ENCODE measurements at places on chromosomes 2 and 18.
A peak's percentile ranks its signal among the peaks of the same experiment; 100 is the strongest.

GRCh38 chr2:24613154-24613814 is 122.2 kb downstream of the NCOA1 start:
- DNase-seq = no peak

DNA sequence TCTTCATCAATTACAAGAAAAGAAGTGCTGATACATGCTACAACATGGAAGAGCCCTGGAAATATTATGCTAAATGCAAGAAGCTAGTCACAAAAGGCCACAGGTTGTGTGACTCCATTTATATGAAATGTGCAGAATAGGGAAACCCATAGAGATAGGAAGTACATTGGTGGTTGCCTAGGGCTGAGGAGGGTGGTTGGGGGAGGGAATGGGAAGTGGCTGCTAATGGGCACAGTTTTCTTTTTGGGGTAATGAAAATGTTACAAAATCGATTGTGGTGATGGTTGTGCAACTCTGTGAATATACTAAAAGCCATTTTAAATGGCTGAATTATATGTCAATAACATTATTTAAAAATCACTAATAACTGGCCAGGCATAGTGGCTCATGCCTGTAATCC is 24.3 kb upstream of the RESP18 start:
- no peak for DNase-seq

DNA sequence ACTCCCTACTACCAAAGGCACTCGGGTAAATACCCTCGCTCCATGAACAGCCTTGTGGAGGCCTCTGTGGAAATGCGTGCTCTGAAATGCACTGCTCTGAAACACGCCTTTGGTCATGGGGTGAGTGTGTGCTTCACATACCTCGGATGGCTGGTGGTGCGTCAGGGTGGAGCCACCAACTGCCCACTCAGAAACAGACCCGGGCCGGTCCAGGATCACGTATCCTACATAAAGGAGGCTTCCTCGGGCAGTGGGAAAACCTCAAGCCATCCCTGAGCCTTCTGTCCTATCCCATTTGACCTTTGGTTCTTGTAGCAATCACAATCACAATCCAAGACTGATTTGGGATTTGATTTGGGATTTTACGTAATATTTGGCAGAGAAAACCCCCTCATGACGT is 53.5 kb upstream of the ZNF516 start:
- DNase-seq = no peak

- DNase-seq = peak; percentile 33
These were observed 192.3 kb downstream of the RNF144A start for GRCh38 chr2:7109533-7109885.

DNA sequence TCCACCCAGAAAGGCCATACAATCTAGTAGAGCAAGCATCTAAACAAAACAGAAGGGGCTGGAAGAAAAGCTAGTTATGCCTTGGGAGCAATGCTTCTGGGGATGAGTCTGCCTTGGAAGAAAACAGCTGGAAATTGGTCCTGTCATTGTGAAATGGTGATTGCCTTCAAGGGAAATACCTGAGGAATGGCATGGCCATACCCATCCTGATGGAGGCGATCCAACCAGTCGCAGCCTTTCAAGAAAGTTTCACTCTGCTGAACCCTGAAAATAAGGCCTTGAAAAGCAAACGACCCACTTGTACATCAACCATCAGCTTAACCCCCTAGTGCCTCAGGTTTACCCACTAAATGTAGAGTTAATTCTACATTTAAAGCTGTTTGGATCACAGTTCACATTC is 72.6 kb upstream of the PID1 start:
- DNase-seq = no peak

DNA sequence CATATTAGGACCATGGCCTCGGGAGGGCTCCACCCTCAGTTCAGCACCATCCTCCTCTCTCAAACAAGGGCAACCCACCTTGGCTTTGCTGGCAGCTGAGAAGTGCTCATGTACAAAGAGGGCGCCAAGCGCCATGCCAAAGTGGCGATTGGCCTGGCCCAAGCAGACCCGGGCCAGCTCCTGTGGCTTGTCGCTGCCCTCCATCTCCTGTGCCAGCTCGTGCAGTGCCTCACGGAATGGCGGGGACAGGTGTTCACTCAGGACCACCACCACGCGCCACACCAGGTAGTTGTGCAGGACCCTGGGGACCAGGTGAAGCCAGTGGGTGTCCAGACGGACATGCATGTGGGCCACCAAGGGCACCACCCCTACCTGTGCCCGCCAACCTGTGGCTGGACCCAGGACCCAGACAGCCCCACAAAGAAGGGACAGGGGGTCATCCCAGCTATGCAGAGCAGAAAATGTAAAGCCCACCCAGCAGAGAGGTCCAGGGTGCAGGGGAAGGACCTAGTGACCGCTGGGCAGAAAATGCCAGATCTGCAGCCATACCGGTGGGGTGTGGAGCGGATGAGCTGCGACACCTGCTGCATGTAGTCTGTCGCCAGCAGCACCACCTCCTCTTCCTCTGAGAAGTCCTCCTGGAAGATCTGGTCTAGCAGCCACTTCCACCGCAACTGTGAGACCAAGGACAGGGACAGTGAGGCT is 3.6 kb downstream of the ECEL1 start:
- no peak for DNase-seq

- DNase-seq = no peak
These were observed 99.8 kb downstream of the SEPTIN10 start for GRCh38 chr2:109513749-109514588.

DNA sequence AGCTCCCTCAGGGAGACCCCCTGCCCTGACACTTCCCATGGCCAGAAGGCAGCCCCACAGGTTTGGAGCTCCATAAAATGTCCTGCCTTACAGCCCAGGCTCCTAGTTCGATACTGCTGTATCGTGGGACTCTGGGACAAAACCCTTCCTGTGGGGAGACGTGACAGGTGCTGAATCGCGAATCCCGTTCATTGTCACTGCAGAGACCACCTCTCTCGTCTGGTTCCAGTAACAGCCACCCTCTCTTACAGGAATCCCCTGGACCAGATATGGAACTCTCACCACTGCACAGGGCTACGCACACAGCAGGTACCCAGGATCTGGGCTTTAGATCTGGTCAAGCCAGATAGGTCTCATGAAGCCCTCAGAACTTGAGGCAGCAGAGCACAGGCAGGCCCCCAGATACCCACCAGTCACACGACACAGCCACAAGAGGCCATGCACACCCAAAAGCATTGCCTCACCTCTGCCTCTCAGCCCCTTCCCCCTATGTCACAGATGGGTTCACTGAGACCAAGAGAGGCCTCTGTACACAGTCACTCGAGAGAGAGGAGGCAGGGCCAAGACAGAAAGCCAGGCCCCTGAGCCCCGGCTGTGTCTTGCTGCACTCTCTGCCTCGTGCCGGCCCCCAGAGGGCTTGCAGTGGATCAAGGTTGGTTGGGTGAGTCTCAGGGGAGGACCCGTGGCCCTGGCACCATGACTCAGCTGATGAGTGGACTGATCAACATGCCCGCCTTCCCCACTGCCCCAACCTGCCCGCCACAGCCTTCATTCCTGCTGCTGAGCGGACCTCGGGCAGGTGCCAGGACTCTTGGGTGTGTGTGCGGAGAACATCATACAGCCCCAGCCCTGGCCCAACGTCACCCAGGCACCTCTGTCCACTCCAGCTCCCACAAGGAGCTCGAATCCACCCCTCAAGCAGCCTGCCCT is 7.6 kb downstream of the SDC1 start:
- DNase-seq = no peak

DNA sequence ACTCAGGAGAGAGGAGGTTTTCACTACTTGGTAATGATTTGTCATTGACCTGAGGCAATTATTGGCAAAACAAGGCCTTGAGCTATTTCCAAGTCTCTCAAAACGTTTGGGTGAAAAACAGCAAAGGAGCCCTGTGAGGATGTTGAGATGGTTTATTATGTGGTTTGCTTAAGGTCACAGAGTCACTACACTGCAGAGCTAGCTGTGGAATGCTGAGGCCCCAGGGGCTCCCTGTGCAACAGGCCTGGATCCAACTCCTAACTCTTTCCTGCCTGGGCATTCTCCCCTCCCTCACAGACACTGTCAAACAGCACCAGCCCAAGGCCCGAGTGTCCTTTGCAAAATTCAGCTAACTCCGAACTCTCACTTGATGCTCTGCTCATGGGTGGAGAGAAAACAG is 754.6 kb upstream of the SOX11 start:
- no peak for DNase-seq

DNA sequence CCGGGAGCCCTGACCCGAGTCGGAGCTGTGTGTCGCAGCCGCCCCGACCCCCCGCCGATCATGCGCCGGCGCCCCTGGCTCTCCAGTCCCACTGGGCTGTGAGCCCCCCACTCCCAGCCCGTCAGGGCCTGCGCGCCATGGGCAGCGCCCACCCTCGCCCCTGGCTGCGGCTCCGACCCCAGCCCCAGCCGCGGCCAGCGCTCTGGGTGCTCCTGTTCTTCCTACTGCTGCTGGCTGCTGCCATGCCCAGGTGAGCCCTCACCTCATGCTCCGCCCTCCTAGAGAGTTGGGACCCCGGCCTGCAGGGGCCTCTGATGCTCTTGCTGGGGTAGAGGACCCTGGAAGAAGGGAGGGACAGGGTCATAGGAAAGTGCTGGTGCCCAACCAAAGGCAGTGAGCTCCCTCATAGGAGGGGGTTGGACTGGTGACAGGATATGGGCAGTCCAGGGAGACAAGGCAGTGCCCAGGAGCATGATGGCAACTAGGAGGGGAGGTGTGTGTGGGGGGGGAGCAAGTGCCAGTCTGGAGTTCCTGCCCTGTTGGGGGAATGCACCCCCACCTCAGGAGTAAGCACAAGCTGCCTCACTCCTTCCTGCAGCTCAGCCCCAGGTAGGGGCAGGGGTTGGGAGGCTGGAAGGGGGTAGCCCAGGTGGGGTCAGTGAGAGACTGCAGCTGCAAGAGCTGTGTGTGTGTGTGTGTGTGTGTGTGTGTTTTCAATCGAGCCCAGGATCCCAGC is 375 bp downstream of the WNT10A start:
- DNase-seq = peak; percentile 70

- no peak for DNase-seq
These were observed 31.2 kb downstream of the GULP1 start for GRCh38 chr2:188322569-188323551.

GRCh38 chr18:49101236-49101635 is 150.5 kb upstream of the SMAD7 start:
- DNase-seq = no peak

- DNase-seq = no peak
These were observed 202.7 kb upstream of the SLC14A2 start for GRCh38 chr18:45412577-45412976.

DNA sequence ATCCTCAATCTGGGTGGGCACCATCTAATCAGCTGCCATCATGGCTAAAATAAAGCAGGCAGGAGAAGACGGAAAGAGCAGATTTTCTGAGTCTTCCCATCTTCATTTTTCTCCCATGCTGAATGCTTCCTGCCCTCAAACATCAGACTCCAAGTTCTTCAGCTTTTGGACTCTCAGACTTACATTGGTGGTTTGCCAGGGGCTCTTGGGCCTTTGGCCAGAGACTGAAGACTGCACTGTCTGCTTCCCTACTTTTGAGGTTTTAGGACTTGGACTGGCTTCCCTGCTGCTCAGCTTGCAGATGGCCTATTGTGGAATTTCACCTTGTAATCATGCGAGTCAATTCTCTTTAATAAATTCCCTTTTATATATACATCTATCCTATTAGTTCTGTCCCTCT is 36.6 kb downstream of the DIPK1C start:
- DNase-seq = no peak

GRCh38 chr2:71563872-71564271 is 110.5 kb downstream of the DYSF start:
- DNase-seq = no peak

- DNase-seq = no peak
These were observed 86.1 kb upstream of the CTAGE1 start for GRCh38 chr18:22503803-22504202.

GRCh38 chr2:203908066-203908796 is 28.3 kb upstream of the ICOS start:
- DNase-seq = no peak

- DNase-seq = no peak
These were observed 73.1 kb upstream of the PDE1A start for GRCh38 chr2:182499706-182500470.

DNA sequence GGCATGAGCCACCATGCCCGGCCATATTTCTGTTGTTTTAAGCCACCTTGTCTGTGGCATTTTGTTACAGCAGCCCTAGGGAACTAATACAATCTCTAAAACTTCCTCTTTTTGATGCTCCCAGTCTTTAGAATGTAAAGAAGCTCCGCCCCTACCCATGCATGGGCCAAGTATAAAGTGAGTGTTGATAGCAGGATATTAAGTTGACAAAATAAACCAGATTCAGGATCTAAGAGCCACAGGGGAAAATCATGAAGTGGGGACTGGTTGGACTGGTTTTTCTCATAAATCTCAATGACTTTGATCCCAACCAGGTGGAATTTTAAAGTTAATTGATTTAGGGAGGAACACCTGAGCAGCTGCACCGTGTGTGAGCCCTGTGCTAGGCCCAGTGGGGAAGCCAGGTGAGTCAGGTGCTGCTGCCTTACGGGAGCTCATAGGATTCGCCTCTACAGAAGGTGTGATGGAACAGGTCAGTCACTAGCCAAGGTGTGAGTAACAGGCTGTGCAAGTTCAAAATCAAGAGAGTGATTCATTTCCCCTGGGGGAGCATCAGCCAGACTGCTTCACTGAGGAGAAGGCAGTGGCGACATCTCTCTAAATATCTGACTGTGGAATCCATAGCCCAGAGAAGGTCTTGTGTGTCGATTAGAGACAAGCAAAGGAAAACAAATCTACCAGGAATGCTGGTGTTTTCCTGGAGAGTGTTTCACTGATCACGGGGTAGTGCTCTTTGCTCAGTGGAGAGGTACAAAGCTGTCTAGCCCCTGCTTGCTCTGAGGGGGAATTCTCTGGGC is 63.0 kb upstream of the MSH2 start:
- no peak for DNase-seq

DNA sequence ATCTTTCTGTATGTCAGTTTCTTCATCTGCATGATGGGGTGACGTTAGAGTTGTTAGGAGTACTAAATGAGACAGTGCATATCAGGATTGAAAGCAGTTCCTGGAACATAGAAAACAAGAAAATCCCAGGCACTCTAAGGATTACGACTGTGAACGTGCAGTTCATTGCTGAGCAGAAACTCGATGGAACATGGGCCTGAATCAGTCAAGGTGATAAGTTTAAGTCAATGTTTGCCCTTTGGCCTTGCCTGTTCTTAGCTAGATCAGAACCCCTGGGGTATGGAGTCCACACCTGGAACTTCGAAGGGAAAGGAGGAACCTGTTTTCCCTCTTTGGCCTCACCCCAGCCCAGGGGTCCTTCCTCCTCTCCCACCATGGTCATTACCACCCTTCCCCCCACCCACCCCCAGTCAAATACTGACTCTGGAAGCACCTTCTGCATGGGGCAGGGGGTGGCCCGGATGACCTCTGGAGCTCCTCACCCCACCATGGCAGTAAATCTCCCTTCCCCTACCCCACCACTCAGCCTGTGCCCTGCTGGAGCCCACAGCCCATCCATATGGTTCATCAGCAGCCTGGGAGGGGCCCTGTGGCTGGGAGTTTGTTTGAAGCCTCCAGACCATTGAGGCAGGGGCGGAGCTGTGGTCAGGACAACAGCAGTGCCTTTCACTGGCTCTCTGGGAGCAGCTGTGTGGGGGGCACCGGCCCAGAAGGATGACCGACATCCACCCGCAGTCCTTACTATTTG is 164.1 kb downstream of the SMAD7 start:
- DNase-seq = no peak

GRCh38 chr2:238502088-238502810 is 75.5 kb downstream of the ASB1 start:
- DNase-seq = no peak

Measured in activated CD8-positive, alpha-beta memory T cell treated with anti-CD3 and anti-CD28 coated beads for 24 hours (primary cell).